ENCODE measurements at places on chromosomes 11 and 22. TPM values are rescaled to one million over a fixed set of nuclear protein-coding genes. Genes with fewer than 3 reads are reported as not detected.

The APOL4 gene
- 51.4 TPM for total RNA-seq

- DNase-seq = no peak
Observed at GRCh38 chr22:44071781-44072326, 47.8 kb downstream of the PARVB start.

DNA sequence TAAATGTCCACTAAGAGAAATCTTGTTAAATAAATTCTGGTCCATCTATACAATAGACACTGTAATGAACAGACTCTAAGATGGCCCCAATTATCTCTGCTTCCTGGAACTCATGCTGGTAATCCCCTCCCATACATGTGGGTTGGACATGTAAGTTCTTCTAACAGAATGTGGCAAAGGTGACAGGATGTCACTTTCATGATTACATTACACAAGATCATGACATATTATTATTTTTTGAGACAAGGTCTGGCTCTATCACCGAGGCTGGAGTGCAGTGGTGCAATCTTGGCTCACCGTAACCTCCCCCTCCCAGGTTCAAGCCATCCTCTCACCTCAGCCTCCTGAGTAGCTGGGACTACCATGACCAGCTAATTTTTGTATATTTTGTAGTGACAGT lies 14.6 kb upstream of the NDUFC2 start:
- no peak for DNase-seq

The ANO3 gene
- 2.1 TPM for total RNA-seq

- peak; percentile 51 for DNase-seq
Observed at GRCh38 chr11:71304491-71304890, 52.1 kb upstream of the SHANK2 start.

The FAM111B gene
- 0.26 TPM for total RNA-seq

DNA sequence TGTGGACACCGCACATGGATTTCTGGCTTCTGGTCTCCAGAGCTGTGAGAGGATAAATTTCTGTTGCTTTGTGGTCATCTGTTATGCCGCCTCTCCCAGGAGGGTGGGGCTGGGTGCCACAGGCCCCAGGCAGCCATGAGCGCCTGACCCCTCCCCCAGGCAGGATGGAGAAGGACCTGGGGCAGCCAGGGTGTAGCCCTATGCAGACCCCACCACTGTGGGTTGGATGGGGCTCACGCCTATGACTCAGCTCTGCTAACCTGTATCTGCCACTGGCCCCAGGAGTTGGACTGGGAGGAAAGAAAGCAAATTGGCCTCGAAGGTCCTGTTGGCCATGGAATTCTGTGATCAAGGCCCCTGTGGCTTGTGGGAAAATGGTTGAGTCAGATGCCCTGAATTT lies 1351.1 kb downstream of the BRD1 start:
- peak; percentile 68 for DNase-seq

GRCh38 chr11:96905663-96906062 lies 515.9 kb downstream of the JRKL start:
- no peak for DNase-seq

The MMP12 gene
- 0.29 TPM for total RNA-seq

GRCh38 chr11:45885274-45885920 lies at the start of gene MAPK8IP1:
TSS of gene MAPK8IP1 (plus strand) at chr11:45885651. CDS start at chr11:45885821, 170 bp downstream.
- no peak for DNase-seq

DNA sequence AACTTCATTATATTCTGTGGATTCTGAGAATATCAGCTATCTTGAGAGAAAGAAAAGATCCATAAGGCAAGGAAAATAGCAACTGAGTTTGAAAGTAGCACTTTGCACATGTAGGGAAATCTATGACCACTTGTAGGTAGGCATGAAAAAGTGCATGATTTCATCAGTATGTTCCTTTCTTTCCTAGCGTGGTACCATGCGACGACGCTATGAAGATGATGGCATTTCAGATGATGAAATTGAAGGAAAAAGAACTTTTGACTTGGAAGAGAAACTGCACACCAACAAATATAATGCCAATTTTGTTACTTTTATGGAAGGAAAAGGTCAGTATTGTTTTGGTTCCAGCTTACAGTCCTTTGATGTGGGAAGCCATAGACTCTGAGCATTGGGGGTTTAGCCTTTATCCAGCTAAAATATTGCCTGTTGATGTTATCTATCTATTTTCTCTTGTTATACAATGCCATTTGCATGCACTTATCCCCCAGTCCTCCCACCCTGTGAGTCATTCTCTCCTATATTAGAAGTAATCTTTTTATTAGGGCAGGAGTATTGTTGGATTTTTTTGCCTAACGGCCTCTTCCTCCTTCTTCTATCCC lies 60.9 kb downstream of the KDM2A start:
- no peak for DNase-seq

The OR5M3 gene
- not detected for total RNA-seq

- DNase-seq = no peak
Observed at GRCh38 chr11:8661001-8661795, 21.3 kb downstream of the TRIM66 start.

The GAL3ST1 gene
- total RNA-seq = not detected

The OR52E5 gene
- not detected for total RNA-seq

- DNase-seq = peak; percentile 72
Observed at GRCh38 chr11:124875401-124875800, 10.2 kb downstream of the ROBO3 start.

Data from mesenteric fat pad (tissue), 1 donor.